ENCODE measurements at places on chromosomes 2 and 18. TPM values are rescaled to one million over a fixed set of nuclear protein-coding genes. Genes with fewer than 3 reads are reported as not detected.

GRCh38 chr2:196336207-196336606, 164.8 kb upstream of the STK17B start:
- DNase-seq: no peak

DNA sequence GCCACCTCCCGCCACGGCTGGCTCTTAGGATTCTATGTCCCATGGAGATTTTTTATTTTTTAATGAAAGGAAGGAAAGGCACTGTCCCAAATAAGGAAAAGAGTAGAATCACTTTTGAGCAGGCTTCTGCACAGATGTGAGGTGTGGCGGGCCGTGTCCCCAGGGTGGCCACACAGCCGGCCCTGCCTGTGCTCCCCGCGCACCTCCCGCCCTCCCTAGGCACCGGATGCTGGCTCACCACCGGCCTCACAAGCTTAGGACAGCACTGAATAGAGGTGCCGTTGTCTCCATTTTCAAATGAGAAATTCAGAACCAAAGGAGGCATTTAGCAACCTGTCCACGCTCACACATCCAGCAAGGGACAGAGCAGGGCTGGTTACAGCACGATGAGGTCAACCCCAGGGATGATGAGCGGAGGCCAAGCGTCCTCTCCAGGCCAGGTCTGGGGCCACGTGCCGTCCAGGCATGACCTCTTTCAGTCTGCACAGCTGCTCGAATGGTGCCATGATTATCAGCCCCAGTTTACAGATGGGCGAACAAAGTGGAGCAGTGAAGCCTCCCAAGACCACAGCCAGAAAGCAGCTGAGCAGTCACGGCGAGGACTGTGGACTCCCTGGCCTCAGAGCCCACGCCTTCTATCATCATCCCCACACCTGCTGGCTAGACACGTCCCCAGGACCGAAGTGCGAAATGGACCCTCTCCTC, 20.7 kb upstream of the TEX51 start:
- no peak for DNase-seq

- no peak for DNase-seq
Measured at GRCh38 chr2:55232863-55233657, 572 bp downstream of the RPS27A start.

- no peak for DNase-seq
Measured at GRCh38 chr2:163441603-163442002, 294.2 kb downstream of the FIGN start.

DNA sequence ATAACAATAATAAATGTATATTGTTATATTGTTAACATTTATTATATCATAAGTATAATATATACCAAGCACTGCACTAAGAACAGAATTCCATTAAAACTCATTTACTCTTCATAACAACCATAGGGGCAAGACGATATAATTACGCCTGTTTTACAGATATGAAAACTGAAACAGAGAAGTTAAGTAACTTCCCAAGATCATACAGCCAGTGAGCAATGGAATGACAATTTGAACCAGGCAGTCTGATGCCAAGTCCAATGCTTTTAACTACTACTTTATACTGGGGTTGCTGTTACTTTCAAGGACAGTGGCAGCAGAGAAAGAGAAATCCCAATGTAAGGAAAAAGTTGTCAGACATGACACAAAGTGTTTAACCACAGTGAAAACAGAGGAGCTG, 338.8 kb upstream of the ID2 start:
- DNase-seq: no peak

- no peak for DNase-seq
Measured at GRCh38 chr18:52337276-52337675, 2.7 kb upstream of the DCC start.

DNA sequence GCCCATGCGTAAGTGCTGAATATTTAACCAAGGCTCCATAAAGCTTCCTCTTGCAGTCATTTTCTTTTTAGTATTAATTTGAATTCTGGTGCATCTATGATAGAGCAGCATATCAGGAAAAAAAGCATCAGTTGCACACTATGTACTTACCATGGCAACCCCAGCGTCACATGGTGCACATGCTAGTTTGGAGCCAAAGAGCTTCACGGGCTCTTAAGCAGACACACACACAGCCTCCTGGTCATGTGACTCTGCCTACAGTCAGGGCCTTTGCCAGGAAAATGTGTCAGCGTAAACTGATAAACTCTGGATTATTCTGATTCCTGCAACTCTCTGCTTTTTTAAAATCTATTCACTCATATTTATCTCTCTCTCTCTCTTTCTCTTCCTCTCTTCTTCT, 30.2 kb downstream of the NYAP2 start:
- DNase-seq: no peak

- DNase-seq: no peak
Measured at GRCh38 chr2:73862987-73863386, 29.8 kb upstream of the ACTG2 start.

DNA sequence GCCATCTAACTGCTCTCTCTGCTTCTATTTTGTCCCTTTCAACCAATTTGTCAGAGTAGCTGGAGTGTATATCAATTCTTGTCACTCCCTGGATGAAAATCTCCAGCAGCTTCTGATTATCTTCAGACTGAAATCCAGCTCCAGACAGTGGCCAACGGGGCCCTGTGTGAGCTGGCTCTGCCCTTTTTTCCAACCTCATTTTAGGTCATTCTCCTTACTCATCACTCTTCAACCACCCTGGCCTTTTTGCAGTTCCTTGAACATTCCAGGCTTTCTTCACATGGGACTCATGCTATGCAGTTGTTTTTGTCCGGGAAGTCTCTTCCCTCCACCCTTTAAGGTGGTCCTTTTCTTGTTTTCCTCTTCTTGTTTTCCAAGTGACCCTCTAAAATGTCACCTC, 15.4 kb upstream of the FAP start:
- no peak for DNase-seq

DNA sequence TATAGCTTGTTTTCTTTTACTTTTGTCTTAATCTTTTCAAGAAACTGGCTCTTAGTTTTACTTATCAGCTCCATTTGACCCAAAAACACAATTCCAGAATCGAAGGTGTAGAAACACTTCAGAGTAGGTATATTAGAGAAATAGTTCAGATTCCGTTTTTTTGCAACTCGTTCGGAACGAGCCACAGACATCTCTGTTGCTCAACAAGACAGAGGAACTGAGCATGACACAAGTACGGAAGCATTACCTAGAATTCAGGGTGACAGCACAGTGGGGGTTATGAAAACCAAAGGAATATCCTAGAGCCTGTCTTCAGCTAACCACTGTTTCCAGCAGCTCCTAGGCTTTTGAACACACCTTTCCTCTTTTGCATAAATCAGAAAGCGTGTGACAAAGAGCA, 5.0 kb downstream of the HRH4 start:
- no peak for DNase-seq

DNA sequence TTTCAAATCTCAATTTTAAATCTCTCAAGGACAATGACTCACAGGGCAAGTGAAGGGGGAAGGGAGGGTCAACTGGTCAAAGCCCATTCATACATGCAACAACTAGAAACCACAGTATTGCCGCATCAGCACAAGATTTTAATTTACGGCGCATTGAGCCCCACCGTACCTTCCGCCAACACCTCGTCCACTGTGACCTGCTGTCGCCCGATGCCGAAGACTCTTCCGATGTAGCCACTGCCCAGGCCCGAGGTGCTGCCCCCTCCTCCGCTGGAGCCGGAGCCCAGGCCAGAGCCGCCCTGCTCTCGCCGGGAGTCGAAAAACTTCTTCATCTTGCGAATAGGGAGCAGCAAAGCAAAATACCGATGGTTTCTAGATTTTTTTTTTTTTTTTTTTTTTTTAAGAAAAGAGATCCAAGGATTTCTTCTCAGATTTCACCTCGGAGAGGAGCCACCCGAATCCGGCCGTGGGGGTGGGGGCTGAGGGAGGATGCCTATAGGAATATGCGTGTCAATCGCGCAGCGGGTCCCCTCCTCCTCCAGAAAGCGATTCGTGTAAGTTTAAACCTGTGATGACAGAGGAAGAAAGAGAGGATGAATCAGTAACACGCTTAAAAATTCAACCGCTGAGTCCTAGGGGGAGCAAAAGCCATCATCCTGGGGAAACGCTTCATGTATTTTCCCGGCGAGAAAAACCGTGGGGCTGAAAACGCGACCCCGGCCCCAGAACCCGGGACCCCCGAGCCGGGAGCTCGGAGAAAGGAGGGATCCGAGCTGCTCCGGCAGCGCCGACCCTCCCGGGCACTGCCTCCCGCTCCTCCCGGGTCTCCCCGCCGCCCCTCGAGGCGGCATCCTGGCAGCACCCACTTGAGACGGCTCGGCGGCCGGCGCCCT, 584 bp downstream of the AAK1 start:
- DNase-seq: no peak

DNA sequence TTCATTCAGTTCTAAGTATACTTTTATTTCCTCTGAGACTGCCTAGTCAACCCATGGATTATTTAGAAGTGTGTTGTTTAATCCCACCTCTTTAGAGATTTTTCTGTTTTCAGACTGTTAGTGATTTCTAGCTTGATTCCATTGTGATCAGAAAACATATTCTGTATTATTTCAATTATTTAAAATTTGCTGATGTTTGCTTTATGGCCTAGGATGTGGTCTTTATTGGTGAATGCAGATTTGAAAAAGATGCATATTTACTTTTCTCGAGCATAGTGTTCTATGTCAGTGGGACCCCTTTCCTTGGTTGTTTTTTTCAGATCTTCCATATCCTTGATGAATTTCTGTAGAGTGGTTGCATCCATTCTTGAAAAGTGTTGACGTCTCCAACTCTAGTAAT, 487.2 kb upstream of the HS6ST1 start:
- no peak for DNase-seq

GRCh38 chr18:62183578-62184195, 3.2 kb downstream of the PIGN start:
- DNase-seq: peak; percentile 29

DNA sequence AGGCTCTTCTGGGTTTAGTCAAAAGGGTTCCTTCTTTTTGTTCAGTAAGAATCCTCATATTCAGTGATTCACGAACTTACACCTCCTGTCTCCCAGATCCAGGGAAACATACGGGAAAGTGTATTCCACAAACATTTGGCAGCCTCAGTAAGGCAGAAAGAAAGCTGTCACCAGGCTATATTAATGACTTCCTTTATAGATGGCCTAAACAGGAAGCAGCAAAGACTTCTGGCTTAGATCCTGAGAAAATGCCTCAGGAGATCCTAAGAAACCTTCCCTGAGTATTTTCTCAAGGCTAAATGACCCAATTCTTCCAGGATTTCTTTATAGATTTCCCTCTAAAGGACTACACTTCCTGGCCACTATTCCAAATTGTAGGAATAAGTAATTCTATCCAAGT, 1995.5 kb upstream of the CELF4 start:
- peak; percentile 87 for DNase-seq

- DNase-seq: no peak
Measured at GRCh38 chr2:86216575-86217555, 17.6 kb downstream of the MRPL35 start.

GRCh38 chr2:123530004-123530403, 495.1 kb upstream of the CNTNAP5 start:
- no peak for DNase-seq

GRCh38 chr2:101912545-101912944, 79.2 kb upstream of the IL1R2 start:
- no peak for DNase-seq

GRCh38 chr2:110858135-110858725, 125.9 kb downstream of the ACOXL start:
- no peak for DNase-seq

DNA sequence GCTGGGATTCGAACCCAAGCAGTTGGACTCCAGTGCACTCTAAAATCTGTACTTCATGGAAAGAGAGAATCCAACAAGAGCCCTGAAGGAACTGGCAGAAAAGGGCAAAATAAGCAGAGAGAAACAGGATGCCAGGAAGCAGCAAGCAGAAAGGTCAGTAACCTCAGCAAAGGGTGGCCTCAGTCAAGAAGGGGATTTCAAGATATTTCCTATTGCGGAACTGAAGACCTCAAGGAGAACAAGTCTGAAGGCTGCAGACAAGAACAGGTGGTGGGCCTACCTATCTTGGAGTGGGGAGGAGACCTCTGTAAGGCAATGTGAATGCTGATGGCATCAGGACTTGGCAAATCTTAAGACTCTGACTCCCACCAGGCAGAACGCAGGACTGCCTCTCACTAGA, 20.1 kb upstream of the MREG start:
- DNase-seq: no peak

- no peak for DNase-seq
Measured at GRCh38 chr2:32895424-32895823, 51.3 kb upstream of the LTBP1 start.

- no peak for DNase-seq
Measured at GRCh38 chr2:72524071-72524470, 301.8 kb downstream of the EXOC6B start.

GRCh38 chr18:68033466-68033865, 516.9 kb upstream of the DSEL start:
- no peak for DNase-seq

DNA sequence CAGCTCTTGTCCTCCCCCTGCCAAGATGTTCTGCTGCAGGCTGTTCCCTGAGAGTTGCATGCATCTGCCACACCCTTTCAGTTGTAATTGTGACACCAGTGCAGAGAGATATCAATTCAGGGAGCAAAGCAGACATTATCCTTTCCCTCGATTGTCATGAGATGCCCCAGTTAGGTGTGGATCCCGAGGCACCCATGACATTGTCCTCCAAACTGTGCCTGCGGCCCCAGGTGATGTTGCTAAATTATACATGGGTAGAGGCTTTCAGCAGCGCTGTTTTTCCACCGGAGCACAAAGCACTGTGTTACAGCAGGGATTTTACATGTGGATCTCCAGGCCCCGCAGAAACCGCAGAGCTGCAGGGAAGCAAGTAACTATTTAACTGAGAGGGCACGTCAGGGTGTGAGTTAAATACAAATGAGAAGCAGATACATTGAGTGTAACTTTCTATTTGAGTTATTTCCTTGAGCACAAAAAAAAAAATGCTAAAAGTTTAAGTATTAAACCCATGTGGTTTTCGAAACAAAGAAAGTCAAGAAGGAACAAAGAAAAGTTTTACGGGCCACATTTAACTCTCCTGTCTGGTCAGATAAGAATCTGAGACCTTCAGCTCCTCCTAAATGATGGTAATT, 90.3 kb upstream of the BCL2L11 start:
- DNase-seq: no peak

DNA sequence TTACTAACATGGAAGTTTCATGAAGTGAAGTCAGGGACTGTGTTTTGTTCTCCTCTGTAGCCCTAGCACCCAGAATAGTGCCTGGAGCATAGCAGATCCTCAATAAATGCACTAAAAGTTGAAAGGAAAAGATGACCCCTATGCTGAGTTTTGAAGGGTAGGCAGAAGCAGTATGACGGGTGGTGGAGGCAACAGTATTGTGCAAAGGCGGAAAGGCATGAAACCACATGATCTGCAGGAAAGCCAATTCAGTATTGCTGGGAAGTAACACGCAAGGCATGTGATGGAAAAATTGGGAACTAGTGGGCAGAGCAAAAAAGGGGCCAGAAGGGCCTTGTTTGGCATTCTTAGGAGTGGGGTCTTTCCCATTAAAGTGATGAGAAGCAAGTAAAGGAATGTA, 23.1 kb downstream of the DTNB start:
- no peak for DNase-seq

The NYAP2 gene
- not detected for total RNA-seq

The AQP12B gene
- not detected for total RNA-seq

The CRYGD gene
- total RNA-seq: not detected

The ST6GAL2 gene
- total RNA-seq: not detected

The NUP35 gene
- 25.3 TPM for total RNA-seq

The UGT1A5 gene
- not detected for total RNA-seq

The MARCO gene
- not detected for total RNA-seq
